ENCODE measurements at places on chromosomes 16 and 17. TPM values are rescaled to one million over a fixed set of nuclear protein-coding genes. Genes with fewer than 3 reads are reported as not detected.

Gene CBX8
- total RNA-seq: 2.7 TPM

Gene TBC1D3H
- total RNA-seq: not detected

Gene KRTAP4-3
- total RNA-seq: not detected

Gene TNFRSF17
- total RNA-seq: not detected

Gene SPNS3
- total RNA-seq: not detected

Gene TSPAN10
- 3.9 TPM for total RNA-seq

Gene RNF213
- 45.0 TPM for total RNA-seq

Gene TTLL6
- not detected for total RNA-seq

Gene TNP2
- not detected for total RNA-seq

Gene CTF1
- total RNA-seq: 4.8 TPM

Measured in GM23248 (cell line).